ENCODE measurements at places on chromosomes 3 and 15. TPM values are rescaled to one million over a fixed set of nuclear protein-coding genes. Genes with fewer than 3 reads are reported as not detected.

GRCh38 chr15:92687195-92687602 is 31.6 kb upstream of the FAM174B start:
- peaks cover 20% of the 10 kb centered on the region for H3K27me3 ChIP-seq
- H3K4me1 ChIP-seq, result peaks cover 15% of the 10 kb centered on the region
- no peak overlapping the region for H3K27ac ChIP-seq
- DNase-seq, result no peak
- no peak overlapping the region for H3K4me3 ChIP-seq
- peaks cover 16% of the 10 kb centered on the region for H3K36me3 ChIP-seq

DNA sequence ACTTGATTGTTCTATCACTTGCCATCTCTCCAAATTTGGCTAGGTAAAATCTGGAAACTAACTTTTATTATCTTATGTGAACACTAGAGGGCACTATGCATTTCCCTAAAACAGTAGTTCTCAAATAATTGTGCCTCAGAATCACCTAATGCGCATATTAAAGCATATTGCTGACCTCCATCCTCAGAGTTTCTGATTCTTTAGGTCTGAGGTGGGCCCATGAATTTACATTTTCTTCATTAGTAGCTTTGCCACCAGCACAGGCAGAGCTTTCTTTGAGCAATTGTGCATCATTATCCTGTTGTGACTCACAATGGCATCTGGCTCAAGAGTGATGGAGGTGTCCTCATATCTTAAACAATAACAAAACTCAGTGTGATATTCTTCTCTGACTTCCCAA is 17.5 kb upstream of the BCHE start:
- no peaks in the 10 kb centered on the region for H3K36me3 ChIP-seq
- no peaks in the 10 kb centered on the region for H3K27me3 ChIP-seq
- H3K4me3 ChIP-seq, result no peak overlapping the region
- H3K4me1 ChIP-seq, result peaks cover 4% of the 10 kb centered on the region
- no peak for DNase-seq

- H3K4me1 ChIP-seq, result no peaks in the 10 kb centered on the region
- H3K27ac ChIP-seq, result no peak overlapping the region
- H3K4me3 ChIP-seq, result no peak overlapping the region
- DNase-seq, result no peak
- peaks cover 3% of the 10 kb centered on the region for H3K27me3 ChIP-seq
- no peaks in the 10 kb centered on the region for H3K36me3 ChIP-seq
Observed at GRCh38 chr3:189699885-189700284, 68.7 kb downstream of the TP63 start.

GRCh38 chr3:79564192-79564591 is 203.6 kb downstream of the ROBO1 start:
- no peak for DNase-seq
- H3K36me3 ChIP-seq, result no peaks in the 10 kb centered on the region
- H3K27ac ChIP-seq, result no peak overlapping the region
- H3K4me1 ChIP-seq, result peaks cover 3% of the 10 kb centered on the region
- no peak overlapping the region for H3K4me3 ChIP-seq

CLDN18 gene
- 19.5 TPM for total RNA-seq

- no peak overlapping the region for H3K4me3 ChIP-seq
- no peaks in the 10 kb centered on the region for H3K27me3 ChIP-seq
- no peaks in the 10 kb centered on the region for H3K4me1 ChIP-seq
- peaks cover 5% of the 10 kb centered on the region for H3K36me3 ChIP-seq
Observed at GRCh38 chr3:173066044-173067004, 74.7 kb downstream of the SPATA16 start.

GRCh38 chr15:90063770-90064247 is 38.5 kb downstream of the IDH2 start:
- peaks cover 16% of the 10 kb centered on the region for H3K4me1 ChIP-seq
- DNase-seq, result no peak
- no peak overlapping the region for H3K27ac ChIP-seq
- no peak overlapping the region for H3K4me3 ChIP-seq
- no peaks in the 10 kb centered on the region for H3K27me3 ChIP-seq
